HT-29 (cell line): ENCODE measurements at places on chromosomes 3 and 15. TPM values are rescaled to one million over a fixed set of nuclear protein-coding genes. Genes with fewer than 3 reads are reported as not detected.

Gene DLL4
- total RNA-seq = 3.8 and 4.4 TPM in 2 replicates

Gene CCR3
- total RNA-seq = not detected in 2 replicates

Gene IGF1R
- total RNA-seq = 31.6 and 33.2 TPM in 2 replicates

Gene ROPN1B
- 0.69 and 1.5 TPM in 2 replicates for total RNA-seq

Gene ASB14
- total RNA-seq = not detected in 2 replicates

Gene PRR23E
- total RNA-seq = not detected in 2 replicates
